ENCODE measurements at places on chromosomes 3 and 15. TPM values are rescaled to one million over a fixed set of nuclear protein-coding genes. Genes with fewer than 3 reads are reported as not detected.

The B4GALT4 gene
- 11.6 TPM for total RNA-seq

The PLCB2 gene
- total RNA-seq = 140 TPM

The IL5RA gene
- not detected for total RNA-seq

The ITIH3 gene
- total RNA-seq = not detected

The FBXO40 gene
- not detected for total RNA-seq

The PYGO1 gene
- not detected for total RNA-seq

The CMTM6 gene
- total RNA-seq = 91.8 TPM

The NOX5 gene
- total RNA-seq = not detected

The MOBP gene
- not detected for total RNA-seq

The SLC28A1 gene
- not detected for total RNA-seq

The SUMF1 gene
- 7.1 TPM for total RNA-seq

The ADAMTSL3 gene
- not detected for total RNA-seq

The LMAN1L gene
- 0.63 TPM for total RNA-seq

The ACAN gene
- not detected for total RNA-seq

The TFG gene
- total RNA-seq = 56.5 TPM

Measured in activated CD4-positive, alpha-beta memory T cell treated with anti-CD3 and anti-CD28 coated beads, Interleukin-2, amount 10 ng/mL, durations not matched to agents 7 days and 5 days (primary cell).